ENCODE measurements at places on chromosomes 16 and 17. TPM values are rescaled to one million over a fixed set of nuclear protein-coding genes. Genes with fewer than 3 reads are reported as not detected.

DNA sequence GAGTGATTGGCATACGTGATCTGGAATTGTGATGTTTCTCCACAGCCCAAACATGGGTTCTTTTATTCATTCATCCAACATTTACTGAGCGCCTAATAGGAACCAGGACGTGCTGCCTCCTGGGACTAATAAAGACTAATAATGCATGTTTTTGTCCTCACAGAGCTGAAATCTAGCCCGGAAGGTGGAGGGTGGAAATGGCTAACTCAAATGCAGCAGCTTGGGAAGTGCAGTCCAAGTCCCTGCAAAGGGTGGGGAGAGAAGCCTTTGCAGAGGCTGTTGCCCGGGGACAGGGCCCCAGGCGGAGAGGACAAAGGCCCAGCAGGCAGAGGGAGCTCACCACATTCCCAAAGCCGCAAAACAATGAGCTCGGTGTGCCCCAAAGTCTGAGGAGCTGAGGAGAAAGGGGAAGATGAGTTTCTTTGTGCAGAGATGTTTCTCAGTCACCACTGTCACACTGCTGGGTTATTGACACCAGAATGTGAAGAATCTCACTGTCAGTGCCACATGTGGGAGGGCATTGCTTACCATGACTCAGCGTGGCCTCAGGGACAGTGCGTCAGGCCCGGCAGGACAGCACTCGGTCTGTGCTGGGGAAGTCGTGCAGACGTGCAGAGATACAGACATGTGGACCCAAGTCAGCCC, 118.2 kb upstream of the CHMP6 start:
- DNase-seq, result no peak

CD300E gene
- 0.73 TPM for total RNA-seq

SLX4 gene
- total RNA-seq, result 8.0 TPM

MMP28 gene
- 20.6 TPM for total RNA-seq

DNA sequence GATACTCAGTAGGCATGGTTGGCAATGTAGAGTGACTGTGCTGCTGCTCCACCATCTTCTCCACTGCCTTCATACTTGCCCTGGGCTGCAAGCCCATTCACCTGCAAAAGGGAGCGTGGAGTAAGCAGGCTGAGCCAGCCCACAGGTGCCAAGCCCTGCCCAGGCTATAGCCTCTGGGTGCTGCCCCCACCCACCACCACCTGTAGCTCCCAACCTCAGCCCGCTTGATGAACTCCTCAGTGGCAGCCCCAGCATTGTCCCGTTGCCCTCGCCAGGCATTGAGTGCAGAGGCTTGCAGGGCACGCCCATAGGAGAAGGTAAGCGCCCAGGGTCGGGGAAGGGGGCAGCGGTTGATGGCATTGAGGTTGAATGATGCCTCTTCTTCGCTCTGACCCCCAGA, 2.2 kb upstream of the PIGS start:
- DNase-seq, result no peak

DNA sequence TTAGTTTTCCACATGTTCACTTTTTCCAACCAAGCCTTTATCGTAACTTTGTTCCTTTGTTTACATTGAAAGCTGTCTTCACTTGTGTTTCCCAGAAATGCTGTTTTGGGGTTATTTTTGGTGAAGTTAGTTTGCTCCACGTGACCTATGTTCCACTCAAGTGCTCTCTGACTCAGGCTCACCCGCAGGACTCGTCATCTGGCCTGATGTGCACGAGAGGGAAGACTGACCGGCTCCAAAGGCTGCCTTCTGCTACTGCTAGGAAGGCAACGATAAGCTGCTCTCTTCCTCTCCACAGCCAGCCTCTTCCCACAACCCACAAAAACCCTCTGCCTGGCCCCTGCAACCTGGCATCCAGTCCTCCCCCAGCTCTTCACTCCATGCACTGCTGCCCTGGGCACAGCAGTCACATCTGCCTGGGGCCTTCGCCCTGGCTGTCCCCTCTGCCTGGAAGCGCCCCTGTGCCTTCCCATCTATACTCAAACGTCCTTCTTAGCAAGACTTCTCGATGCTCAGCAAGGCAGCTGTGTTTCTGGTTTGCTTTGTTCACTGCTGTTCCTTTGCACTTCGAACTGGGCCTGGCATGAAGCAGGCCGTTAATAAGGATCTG, 28.0 kb downstream of the ZCCHC14 start:
- DNase-seq, result peak; percentile 67

TEX14 gene
- total RNA-seq, result not detected

DNA sequence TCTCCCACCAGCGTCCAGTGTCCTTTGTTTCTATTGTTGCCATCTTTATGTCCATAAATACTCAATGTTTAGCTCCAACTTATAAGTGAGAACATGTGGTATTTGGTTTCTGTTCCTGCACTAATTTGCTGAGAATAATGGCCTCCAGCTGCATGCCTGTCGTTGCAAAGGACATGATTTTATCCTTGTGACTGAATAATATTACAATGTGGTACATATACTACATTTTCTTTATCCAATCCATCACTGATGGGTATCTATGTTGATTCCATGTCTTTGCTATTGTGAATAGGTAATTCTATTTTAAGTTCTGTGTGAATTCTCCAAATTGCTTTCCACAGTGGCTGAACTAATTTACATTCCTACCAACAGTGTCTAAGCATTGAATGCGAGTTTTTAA, 578.6 kb upstream of the CA10 start:
- DNase-seq, result no peak

DNA sequence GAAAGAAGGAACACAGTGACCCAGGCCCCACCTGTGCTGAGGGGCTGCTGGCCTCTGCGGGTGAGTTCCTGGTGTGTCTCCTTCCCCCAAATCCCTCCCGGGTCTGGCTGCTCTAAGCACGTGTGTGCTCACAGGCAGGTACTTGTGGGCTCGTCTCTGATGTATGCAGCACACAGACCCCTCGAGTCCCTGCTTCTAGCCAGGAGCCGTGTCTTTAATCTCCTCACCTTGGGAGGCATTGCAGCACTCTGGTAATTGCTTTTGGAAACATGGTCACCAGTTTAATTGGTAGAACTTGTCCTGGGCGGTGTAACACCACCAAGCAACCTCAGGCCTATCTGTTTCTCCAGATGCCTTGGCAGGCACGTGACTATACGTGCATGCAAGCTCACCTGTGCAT, 8.8 kb upstream of the RPL38 start:
- no peak for DNase-seq

NPTX1 gene
- total RNA-seq, result 2.0 TPM

SPNS2 gene
- 4.1 TPM for total RNA-seq

TERB1 gene
- not detected for total RNA-seq

ZNF771 gene
- total RNA-seq, result 3.3 TPM

Measured in stomach (tissue), 19 donors.